ENCODE measurements at places on chromosomes 4 and X.

GRCh38 chr4:74527049-74527448 lies 82.1 kb downstream of the AREG start:
- H3K4me3 ChIP-seq, result no peak overlapping the region
- no peak for DNase-seq
- H3K36me3 ChIP-seq, result no peaks in the 10 kb centered on the region
- no peaks in the 10 kb centered on the region for H3K4me1 ChIP-seq

- H3K27me3 ChIP-seq, result no peaks in the 10 kb centered on the region
- H3K27ac ChIP-seq, result no peak overlapping the region
- peaks cover 17% of the 10 kb centered on the region for H3K36me3 ChIP-seq
- no peaks in the 10 kb centered on the region for H3K4me1 ChIP-seq
- no peak overlapping the region for H3K4me3 ChIP-seq
- no peak for DNase-seq
Measured at GRCh38 chr4:75790024-75790423, 65.6 kb downstream of the USO1 start.

GRCh38 chrX:119374736-119375135 lies 24.4 kb upstream of the SLC25A43 start:
- no peaks in the 10 kb centered on the region for H3K36me3 ChIP-seq
- H3K27me3 ChIP-seq, result peaks cover 4% of the 10 kb centered on the region
- no peaks in the 10 kb centered on the region for H3K4me1 ChIP-seq
- no peak overlapping the region for H3K27ac ChIP-seq

DNA sequence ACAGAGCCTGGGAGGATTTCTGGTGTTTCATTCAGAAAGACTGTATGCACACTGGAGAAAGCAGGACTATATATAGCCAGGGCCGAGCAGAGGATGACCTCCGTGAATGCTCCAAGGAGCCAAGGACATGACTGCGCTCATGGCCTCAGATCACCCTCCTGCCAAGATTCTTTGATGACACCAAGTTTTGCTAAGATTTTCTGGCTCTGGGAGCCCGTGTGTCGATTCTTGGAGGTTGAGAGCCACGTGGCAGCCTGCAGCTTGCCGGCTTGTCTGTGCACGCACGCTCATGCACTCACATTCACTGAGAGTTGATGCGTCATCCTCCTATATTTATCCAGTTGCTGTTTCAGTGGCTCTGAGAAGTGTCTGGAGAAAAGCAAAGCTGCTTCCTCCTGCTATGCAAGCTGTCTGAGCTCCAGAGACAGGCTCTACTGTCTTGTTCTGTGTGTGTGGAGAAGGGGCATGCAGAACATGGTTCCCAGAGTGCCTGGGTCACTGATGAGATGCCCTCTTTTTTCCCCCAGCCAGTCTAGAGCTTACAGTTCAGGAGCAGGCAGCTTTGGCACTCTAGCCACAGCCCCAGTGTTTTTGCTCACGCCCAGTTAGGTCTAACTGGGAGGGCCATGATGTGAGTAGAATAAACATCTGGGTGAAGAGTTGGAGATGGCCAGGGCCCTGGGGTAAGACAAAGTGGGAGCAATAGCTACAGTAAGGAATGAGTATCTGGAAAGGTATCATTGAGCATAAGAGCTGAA lies 64.9 kb upstream of the SCOC start:
- H3K4me1 ChIP-seq, result no peaks in the 10 kb centered on the region
- peaks cover 28% of the 10 kb centered on the region for H3K27me3 ChIP-seq
- H3K27ac ChIP-seq, result no peak overlapping the region
- no peak overlapping the region for H3K4me3 ChIP-seq
- no peaks in the 10 kb centered on the region for H3K36me3 ChIP-seq

GRCh38 chr4:113559947-113560346 lies 201.6 kb downstream of the CAMK2D start:
- no peak overlapping the region for H3K27ac ChIP-seq
- DNase-seq, result no peak
- H3K4me1 ChIP-seq, result peaks cover 17% of the 10 kb centered on the region
- no peaks in the 10 kb centered on the region for H3K27me3 ChIP-seq
- no peak overlapping the region for H3K4me3 ChIP-seq
- peaks cover 22% of the 10 kb centered on the region for H3K36me3 ChIP-seq

DNA sequence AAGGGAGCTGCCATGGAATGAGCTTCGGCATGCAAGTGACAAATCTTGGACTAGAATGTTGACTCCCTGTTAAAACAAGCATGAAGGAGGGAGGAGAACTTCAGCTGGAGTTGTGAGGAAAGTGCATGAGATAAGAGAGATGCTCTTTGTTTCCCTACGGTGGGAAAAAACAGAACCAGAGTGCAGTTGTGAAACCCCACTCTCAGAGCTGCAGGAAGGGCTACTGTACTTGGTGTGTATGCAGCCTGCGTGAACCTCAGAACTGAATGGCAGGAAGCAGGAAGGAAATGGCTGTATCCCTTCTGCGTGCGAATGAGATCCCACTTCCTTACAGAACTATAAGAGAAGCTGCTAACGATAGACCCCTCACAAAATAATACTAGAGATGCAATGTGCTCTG lies 57.2 kb downstream of the EGF start:
- DNase-seq, result peak; percentile 44
- H3K27ac ChIP-seq, result no peak overlapping the region
- no peak overlapping the region for H3K4me3 ChIP-seq
- peaks cover 20% of the 10 kb centered on the region for H3K4me1 ChIP-seq

- H3K4me3 ChIP-seq, result no peak overlapping the region
- no peaks in the 10 kb centered on the region for H3K27me3 ChIP-seq
- no peak overlapping the region for H3K27ac ChIP-seq
- no peaks in the 10 kb centered on the region for H3K4me1 ChIP-seq
- no peaks in the 10 kb centered on the region for H3K36me3 ChIP-seq
Measured at GRCh38 chr4:114791976-114792375, 193.4 kb downstream of the UGT8 start.

DNA sequence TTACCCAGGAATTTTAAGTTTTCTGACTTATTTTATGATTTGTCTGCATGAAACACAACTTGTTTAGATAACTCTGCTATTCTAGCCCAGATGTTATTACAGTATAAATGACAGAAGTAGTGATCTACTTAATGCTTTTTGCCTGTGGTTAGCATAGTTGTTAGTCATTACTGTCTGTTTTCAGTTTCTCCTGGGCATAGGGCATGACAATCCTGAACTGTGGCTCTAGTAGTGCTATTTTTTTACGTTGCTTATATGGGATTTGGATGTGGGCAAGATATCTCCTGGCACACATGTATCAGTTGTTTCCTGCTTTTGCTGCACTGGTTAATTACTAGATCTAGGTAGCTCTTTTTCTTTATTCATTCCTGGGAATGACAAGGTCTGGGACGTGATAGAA lies 1005.8 kb downstream of the PCDH18 start:
- no peak overlapping the region for H3K27ac ChIP-seq
- H3K4me3 ChIP-seq, result no peak overlapping the region
- no peak for DNase-seq

DNA sequence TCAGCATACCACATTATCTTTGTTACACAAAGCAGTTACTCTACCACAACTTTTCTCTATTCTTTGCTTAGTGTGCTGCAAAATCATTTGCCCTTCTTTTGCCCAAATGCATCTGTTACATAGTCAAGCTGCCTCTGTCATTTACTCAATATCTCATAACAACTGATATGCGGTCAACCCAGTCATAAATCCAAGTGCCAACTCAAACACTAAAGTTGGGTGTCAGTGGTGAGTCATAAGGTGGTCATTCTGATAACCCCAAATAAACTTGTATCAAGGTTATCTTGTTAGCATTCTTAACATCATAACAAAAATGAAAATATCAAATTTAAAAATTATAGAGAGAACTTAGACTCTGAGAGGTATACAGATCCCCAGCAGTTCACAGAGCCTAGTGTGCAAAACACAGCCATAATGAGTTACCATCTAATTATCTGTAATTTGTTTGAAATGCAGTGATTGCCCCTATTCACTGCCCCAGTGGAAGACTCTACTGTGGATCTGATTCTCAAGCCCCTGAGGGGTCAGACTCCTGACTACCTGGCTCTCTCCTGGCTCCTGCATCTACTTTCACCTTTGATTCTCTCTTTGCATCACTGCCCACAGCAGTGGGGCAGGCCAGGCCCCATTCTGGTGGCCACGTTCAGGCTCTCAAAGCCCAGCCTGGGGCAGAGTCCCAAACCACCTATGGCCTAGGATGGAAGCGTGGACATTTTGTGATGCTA lies 29.2 kb downstream of the TBC1D9 start:
- H3K4me1 ChIP-seq, result no peaks in the 10 kb centered on the region
- H3K36me3 ChIP-seq, result no peaks in the 10 kb centered on the region

- H3K4me3 ChIP-seq, result no peak overlapping the region
- no peak for DNase-seq
- H3K27me3 ChIP-seq, result no peaks in the 10 kb centered on the region
- peaks cover 34% of the 10 kb centered on the region for H3K4me1 ChIP-seq
- H3K27ac ChIP-seq, result no peak overlapping the region
- H3K36me3 ChIP-seq, result peaks cover 24% of the 10 kb centered on the region
Measured at GRCh38 chr4:27000820-27001219, 140.2 kb downstream of the STIM2 start.

DNA sequence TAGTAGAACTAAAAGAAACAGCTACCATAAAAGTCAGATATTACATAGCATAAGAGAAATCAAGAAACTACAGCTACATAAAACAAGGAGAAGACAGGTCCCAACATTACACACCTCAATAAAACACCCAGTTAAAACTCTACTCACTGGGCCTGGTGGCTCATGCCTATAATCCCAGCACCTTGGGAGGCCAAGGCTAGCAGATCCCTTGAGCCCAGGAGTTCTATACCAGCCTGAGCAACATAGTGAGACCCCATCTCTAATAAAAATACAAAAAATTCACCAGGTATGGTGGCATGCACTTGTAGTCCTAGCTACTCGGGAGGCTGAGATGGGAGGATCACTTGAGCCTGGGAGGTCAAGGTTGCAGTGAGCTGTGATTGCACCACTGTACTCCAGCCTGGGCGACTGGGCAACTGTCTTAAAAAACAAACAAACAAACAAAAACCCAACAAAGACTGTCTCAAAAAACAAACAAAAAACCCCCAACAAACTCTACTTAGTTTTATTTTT lies 15.2 kb upstream of the TXLNG start:
- no peak overlapping the region for H3K27ac ChIP-seq
- H3K36me3 ChIP-seq, result no peaks in the 10 kb centered on the region
- H3K4me1 ChIP-seq, result no peaks in the 10 kb centered on the region
- no peak overlapping the region for H3K4me3 ChIP-seq
- H3K27me3 ChIP-seq, result no peaks in the 10 kb centered on the region

DNA sequence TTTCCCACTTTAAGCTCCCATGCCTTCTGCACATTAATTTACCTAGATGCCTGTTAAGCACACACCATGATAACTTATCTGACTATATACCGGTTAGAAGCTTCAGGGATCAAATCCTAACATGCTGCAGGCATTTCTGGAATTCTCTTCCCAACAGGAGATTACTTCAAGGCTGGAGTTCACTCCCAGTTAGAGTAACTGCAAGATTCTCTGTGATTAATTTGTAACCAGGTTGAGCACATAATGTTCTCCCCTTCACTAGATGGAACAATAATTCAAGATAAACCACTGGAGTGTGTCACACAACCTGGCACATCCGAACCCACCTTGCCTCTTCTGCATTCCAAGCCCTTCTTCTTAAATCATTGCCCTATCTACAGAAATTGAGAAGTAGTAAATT lies 11.8 kb upstream of the UGT2A3 start:
- H3K4me1 ChIP-seq, result no peaks in the 10 kb centered on the region
- H3K27me3 ChIP-seq, result no peaks in the 10 kb centered on the region
- no peaks in the 10 kb centered on the region for H3K36me3 ChIP-seq
- H3K27ac ChIP-seq, result no peak overlapping the region
- H3K4me3 ChIP-seq, result no peak overlapping the region

GRCh38 chrX:22969411-22969810 lies 30.3 kb upstream of the DDX53 start:
- no peaks in the 10 kb centered on the region for H3K36me3 ChIP-seq
- no peaks in the 10 kb centered on the region for H3K4me1 ChIP-seq
- H3K27ac ChIP-seq, result no peak overlapping the region
- no peak for DNase-seq
- no peak overlapping the region for H3K4me3 ChIP-seq

GRCh38 chr4:154471032-154471431 lies 20.6 kb downstream of the DCHS2 start:
- no peak overlapping the region for H3K4me3 ChIP-seq
- DNase-seq, result no peak
- H3K4me1 ChIP-seq, result no peaks in the 10 kb centered on the region
- no peaks in the 10 kb centered on the region for H3K36me3 ChIP-seq
- H3K27ac ChIP-seq, result no peak overlapping the region

GRCh38 chrX:24372021-24372763 lies 11.8 kb downstream of the SUPT20HL1 start:
- peaks cover 23% of the 10 kb centered on the region for H3K4me1 ChIP-seq
- H3K4me3 ChIP-seq, result no peak overlapping the region
- no peaks in the 10 kb centered on the region for H3K36me3 ChIP-seq
- no peak overlapping the region for H3K27ac ChIP-seq

DNA sequence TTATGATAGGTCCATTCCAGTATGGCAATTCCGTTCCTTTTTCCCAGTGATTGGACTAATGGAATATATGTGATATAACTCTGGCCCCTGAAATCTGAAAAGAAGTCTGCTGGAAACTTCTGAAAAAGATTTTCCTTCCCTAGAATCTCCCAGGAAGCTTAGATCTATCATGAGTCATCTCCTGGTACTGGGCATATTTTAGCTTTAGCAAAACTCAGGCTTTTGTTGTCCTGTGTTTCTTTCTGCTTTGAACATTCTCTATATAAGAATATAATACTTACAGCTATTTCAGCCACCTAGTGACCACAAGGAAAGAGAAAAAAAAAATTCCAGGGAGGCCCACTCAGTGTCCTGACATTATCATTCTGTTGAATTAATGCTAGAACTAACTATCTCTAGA lies 597.2 kb upstream of the GRIA3 start:
- no peaks in the 10 kb centered on the region for H3K4me1 ChIP-seq
- H3K27ac ChIP-seq, result no peak overlapping the region
- no peaks in the 10 kb centered on the region for H3K27me3 ChIP-seq
- no peak for DNase-seq

- H3K36me3 ChIP-seq, result no peaks in the 10 kb centered on the region
- no peaks in the 10 kb centered on the region for H3K4me1 ChIP-seq
- no peak overlapping the region for H3K4me3 ChIP-seq
- no peak overlapping the region for H3K27ac ChIP-seq
- H3K27me3 ChIP-seq, result no peaks in the 10 kb centered on the region
Measured at GRCh38 chrX:65014230-65014629, 38.0 kb upstream of the ZC4H2 start.

DNA sequence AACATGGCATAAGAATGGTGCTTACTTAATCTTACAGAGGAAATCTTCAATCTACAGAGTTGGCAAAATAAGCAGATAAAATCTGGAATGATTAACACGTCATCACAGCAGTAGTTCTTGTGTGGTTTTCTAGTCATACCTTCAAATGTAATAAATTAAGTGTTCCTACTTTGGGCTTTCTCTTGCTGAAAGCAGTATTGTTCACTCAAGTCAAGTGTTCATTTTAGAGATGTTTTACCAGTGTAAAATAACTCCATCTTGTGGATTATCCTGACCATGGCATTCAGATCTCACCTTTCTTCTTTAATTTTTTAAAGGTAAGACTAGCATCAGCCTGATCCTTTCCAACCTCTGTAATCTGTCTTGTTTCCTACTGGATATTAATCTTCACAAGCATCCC lies 72.9 kb downstream of the ADAMTS3 start:
- no peak overlapping the region for H3K27ac ChIP-seq
- no peak for DNase-seq
- no peak overlapping the region for H3K4me3 ChIP-seq
- H3K36me3 ChIP-seq, result no peaks in the 10 kb centered on the region

All from activated CD8-positive, alpha-beta memory T cell treated with anti-CD3 and anti-CD28 coated beads, Interleukin-2, amount 10 ng/mL, durations not matched to agents 7 days and 5 days (primary cell).